ENCODE measurements at places on chromosomes 7 and 10.

DNA sequence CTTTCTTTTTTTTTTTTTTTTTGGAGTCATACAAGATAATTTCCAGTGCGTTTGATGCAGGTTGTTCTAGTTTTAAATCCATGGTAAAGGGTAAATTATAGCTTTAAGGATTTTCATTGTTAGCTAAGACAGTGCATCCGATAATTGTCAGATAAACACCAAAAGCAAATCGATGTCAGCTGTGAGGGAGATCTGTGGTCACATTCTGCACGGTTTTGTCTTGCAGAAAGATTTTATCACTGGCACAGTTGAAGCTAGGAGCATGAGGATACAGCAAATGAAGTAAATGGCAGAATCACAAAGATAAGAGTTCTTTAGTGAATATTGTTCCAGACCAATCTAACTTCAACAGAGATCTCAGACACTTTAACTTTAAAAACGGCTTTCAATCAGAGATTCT is 648.8 kb upstream of the COBL start:
- no peak for DNase-seq

GRCh38 chr7:73683788-73684693 is 644 bp downstream of the BUD23 start:
- no peak for DNase-seq

GRCh38 chr10:28355376-28355775 is 52.5 kb upstream of the MPP7 start:
- no peak for DNase-seq

DNA sequence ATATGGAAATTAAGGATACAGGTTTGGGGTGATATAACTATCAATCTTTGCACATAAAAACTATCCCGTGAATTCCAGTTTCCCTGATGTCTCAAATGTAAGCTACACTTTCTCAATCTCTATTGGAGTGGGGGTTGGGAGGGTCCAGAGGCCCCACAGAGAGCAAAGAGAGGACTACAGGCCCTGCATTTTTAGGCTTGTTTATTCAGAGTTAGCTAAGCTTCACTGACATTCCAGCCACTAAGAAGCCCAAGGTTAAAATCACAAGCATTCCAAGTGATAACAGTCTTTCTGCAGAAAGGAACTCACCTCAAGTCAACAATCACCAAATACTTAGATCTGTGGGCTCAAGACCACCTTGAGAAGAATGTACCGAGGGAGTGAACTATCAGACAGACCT is 31.6 kb upstream of the LAMB1 start:
- no peak for DNase-seq

GRCh38 chr10:113006656-113007342 is 56.8 kb downstream of the TCF7L2 start:
- peak; percentile 9 for DNase-seq

- DNase-seq, result no peak
These were observed 82.0 kb downstream of the FGFR2 start for GRCh38 chr10:121516093-121516865.

GRCh38 chr10:125817337-125817946 is 5.6 kb downstream of the UROS start:
- no peak for DNase-seq

DNA sequence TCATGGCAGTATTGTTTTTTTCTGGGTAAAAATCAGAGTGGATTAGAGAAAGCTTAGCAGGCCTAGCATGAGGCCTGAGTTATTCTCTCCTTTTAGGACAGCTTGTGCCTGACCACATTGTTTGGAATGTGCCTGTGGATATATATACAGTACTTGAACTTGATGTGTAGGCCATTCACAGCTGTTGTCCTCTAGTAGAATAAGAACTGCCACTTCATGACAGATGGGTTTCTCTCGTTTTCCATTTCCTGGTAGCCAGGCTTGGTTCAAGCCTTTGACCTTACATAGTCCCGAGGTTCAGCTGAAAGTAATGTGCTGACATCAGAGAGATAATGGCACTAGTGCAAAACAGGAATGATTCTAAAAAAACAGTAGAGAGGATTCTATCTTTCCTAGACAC is 473.9 kb downstream of the AUTS2 start:
- DNase-seq, result peak; percentile 76

DNA sequence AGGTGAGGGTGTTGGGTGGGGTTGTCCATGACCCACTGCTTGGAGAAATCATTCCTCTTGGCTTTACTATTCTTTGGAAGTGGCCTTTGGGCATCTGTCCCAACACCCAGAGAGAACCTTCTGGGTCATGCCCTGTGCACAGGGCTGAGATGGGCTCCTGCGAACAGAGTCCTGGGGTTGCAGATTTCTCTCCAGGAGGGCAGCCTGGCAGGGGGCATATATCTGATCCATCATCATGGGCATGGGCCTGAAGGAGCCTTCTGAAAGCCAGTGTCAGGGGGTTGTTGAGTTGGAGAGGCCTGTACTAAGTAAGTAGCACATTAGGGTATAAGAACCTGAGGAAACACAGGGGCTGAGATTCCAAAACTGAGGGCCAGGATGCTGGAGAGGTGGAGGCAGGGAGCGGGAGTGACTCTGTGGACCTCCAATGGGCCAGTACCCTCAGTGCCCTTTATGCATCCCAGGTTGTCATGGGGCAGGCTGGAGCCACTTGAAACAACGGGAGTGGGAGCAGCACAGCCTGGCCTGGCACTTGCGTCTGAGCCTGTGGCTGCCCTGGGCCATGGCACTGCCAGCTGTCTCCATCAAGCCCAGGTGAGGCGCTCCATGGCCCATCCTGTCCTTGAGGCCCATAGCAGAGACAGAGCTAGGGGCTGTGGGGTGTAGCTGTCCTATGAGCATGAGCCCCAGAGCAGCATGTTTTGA is 203.7 kb downstream of the GRID1 start:
- DNase-seq, result no peak

- no peak for DNase-seq
These were observed 8.4 kb upstream of the PURB start for GRCh38 chr7:44893710-44894234.

Data from NCI-H774 (cell line).